Fibroblast of mammary gland (primary cell): ENCODE measurements at places on chromosomes 1 and 21.

- peak; percentile 87 for DNase-seq
Observed at GRCh38 chr1:241716915-241717656, 65.0 kb downstream of the WDR64 start.

DNA sequence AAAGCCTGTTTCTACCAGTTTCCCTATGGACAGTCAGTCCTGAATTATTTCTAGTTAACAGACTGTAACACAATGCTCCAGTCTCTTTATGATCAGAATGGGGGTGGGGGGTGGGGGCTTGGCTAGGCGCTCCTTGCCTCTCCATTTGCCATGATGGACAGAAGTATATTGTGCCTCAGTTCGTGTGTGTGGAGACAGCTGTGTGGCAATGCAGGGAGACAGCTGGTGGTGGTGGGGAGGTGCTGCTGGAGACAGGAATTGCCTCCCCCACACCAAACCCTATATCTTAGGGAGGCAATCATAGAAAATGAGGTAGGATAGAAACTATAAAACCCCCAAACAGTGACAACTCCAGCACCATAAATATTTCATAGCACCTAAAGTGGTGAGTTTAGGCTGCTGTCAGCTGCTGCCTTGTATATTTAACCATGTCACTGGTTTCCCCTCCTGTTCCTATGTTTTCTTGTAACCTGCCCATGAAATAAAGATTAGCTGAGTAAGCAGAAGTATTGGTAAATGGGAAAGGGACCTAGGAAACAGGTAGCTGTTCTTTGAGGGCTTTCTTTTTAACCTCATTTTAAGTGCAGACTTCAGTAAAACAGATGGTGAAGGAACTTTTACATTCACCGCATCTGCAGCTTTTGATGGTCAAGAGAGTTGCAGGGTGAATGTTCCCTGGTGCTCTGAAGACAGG, 3.4 kb downstream of the PLXNA2 start:
- no peak for DNase-seq

DNA sequence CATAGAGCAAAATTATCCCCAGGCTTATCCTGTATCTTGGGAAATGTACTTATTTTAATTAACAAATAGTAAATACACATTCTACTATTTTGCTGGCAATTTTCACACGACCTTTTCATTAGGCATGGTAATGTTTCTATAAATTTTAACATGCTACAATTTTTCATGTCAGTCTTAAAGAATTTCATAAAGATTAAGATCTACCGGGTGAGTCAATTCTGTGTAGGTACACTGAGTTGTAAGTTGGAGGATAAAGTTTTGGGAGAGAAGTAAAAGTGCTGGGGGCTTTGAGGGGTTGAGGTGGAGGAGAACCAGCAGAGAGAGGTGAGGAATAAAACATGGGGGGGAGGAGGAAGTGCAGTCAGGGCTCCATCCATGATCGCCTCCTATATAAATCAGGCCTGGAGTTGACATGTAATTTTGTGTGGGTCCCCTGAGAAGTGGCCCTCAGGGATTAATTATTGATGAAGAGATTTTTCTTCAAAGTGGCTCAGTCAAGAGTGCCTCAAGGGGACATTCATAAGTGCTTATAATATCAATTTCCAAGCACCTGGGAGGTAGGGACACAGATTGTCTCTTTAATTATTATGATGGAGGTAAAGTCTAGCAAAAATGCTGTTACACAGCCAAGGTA, 7.2 kb downstream of the DPYD start:
- DNase-seq: no peak

DNA sequence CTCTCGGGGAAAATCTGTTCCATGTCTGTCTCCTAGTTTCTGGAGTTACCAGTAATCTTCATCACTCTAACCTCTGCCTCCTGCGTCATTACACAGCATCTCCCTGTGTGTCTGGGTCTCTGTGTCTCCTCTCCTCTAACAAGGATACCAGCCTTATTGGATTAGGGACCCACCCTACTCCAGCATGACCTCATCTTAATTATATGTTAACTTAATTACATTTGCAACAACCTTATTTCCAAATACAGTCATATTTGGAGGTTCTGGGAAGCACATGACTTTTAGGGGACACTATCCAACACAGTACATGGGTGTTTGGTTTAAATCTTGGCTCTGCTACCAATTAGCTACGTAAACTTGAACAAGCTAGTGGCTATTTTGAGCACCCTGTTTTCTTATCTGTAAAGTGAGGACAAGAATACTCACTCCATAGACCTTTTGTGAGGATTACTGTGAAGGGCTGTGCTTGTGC, 83.9 kb upstream of the SGIP1 start:
- DNase-seq: peak; percentile 25

DNA sequence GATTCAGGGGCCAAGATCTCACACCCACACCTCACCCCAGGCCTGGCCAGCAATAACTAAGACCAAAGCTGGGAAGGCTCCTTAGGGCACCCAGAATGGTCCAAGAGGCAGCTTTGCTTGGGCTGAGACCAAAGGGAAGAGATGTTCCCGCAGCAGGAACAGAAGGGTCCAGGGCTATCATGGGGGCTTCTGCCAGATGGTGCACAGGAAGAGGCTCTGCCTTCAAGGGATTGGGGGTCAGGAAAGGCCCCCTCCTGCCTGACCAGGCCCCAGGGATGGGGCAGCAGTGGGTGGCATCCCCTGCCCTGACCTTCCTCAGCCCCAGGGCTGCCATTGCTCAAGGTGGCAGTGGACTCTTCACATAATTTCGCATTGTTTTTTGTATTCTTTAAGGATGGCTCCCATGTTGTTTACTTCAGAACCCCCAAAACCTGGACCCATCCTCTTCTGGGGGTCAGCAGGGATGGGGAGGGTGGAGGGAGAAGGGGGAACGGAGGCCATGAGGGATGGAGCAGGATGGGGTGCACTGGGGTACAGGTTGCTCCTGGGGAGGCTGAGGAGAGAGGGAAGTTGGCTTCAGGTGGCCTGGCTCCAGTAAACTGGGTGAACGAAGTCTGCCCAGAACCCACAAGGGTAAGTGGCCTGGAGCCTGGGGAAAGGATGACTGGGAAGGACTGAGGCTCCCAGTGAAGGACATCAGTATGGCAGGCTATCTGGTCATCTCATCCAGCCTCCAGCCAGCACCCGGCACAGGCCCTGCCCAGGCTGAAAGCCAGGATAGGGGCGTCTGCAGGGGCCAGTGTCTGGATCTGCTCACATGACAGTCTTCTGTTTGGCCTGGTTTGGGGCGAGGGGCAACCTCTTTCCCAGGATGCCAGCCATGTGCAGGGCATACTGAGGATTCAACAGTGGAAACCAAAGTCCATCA, 2.6 kb upstream of the NADK start:
- DNase-seq: no peak

GRCh38 chr1:58982259-58982998, 198.6 kb upstream of the JUN start:
- DNase-seq: peak; percentile 62

GRCh38 chr1:76862447-76862846, 4.8 kb upstream of the ST6GALNAC5 start:
- peak; percentile 69 for DNase-seq

DNA sequence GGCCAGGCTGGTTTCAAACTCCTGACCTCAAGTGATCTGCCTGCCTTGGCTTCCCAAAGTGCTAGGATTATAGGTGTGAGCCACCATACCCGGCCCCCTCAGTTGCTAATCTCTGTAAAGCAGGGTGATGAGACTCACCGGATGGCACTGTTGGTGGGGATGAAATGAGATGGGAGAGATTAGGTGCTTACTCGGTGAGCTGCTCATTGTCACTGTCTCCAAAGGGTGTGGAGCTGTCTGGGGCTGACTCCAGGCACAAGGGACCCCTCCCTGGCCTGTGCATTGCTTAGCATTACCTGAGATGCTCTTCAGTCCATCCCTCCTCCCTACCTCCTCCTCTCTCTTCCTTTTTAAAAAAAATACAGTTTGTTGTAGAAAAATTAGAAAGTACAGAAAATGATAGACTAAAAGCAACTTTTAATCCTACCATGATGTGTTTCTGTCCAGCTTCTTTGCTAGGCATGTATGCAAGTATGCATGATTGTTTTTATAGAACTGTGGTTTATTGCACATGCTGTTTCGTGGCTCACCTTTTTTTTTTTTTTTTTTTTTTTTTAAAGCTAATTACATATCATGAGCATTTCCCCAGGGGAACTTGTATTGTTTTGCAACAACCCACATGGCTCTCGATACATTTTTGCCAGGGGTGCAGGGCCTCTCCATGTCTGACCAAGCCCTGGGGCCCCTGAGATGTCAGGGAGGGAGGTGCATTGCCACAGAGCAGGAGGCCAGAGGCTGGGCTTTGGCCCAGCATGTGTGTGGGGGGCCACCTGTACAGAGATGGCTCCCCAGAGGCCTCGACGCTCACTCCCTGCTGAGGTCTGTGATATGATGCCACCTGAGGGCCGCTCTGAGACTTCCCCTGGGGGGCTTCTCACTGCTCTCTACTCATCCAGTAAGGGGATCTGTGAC, 55.4 kb downstream of the ARHGEF10L start:
- peak; percentile 48 for DNase-seq

DNA sequence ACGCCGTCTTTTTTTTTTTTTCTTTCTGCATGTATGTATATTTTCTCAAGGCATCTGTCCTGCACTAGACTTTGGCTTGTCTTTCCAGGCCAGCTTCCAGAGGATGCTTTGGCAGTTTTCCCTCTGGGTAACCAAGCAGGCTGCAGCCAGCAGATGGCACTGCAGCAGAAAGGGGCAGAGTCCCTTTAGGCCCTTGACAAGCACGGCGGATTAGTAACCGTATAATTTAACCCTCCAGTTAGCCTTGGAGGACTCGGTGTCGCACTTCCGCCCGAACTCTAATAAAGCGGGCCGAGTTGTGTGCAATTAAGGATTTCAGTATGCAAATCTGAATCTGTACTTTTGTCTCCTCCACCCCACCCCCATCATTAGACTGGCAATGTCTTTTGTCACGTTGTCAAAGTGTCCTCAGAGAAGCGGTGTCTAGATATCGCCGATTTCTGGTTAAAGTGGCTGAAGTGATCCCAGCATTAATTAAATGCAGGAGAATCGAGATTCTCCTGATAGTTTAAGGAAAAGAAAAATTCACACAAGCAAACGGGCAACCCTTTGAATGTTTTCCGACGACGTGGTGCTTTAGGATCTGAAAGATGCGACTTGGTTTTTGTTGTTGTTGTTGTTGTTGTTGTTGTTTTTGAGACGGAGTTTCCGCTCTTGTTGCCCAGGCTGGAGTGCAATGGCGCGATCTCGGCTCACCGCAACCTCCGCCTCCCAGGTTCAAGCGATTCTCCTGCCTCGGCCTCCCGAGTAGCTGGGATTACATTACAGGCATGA, 1.1 kb upstream of the TMEM167B start:
- peak; percentile 57 for DNase-seq

- peak; percentile 64 for DNase-seq
Observed at GRCh38 chr1:6052543-6053205, 7.0 kb downstream of the KCNAB2 start.

DNA sequence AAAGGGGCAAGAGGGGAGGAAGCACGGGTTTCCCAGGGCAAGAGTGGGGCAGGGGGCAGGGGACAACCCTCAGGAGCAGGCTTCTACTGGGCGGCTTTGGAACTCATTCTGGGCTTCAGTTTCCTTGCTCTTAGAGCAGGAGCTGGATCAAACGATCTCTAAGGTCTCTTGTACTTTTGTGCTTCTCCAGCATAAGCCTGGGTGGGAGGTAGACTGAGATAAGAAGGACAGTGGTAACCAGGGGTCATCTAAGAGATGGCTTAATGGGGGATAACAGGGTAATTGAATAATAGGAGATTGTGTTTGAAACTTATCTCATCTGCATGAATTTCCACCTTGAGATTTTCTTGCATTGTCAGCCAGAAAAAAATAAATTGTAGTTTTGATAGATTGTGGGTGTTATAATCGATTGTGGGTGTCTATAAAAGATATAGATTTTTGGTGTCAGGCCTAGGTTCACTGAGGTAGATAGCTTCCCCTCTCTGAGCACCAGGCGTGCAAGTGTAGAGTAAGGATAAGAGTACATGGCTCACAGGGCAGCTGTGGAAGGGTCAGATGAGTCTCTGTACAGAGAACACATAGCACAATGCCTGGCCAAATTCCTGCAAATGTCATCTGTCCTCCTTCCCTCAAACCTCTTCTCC, 68.0 kb downstream of the CD58 start:
- no peak for DNase-seq

- peak; percentile 65 for DNase-seq
Observed at GRCh38 chr1:41618066-41618825, 133.8 kb upstream of the EDN2 start.

DNA sequence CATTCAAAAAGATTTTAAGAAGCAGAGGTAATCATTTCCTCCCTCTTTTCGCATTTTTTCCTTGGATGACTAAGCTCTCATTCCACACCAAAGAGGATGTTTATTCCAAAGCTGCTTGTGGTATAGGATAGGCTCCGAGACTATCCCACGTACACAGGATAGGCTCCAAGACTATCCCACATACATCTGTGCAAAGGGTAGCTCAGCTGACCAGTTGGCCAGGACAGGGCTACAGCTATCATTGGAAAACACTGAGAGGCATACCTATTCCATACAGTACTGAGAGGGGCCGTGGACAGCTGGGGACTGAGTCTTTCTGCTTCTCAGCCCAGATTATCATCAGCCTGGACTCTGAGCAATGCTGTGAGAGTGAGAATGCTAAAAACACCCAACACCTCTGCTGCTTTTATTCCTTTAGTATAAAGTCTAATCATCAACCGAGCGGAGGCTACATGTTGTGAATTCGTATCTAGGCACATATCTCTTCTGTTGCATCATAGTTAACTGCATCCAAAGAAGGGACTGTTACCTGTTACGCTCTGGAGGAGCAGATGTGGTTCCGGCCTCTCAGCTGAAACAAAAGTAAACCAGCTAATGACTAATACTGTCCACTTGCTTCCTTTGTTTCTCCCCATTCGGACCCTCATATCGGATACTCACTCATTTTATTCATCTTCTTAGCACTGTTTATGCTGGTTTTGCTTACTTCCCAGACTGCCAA, 141.0 kb downstream of the TNFSF18 start:
- DNase-seq: peak; percentile 97

- no peak for DNase-seq
Observed at GRCh38 chr1:71753746-71754145, 528.6 kb downstream of the NEGR1 start.

- DNase-seq: no peak
Observed at GRCh38 chr1:1406101-1406820, 832 bp downstream of the MRPL20 start.

GRCh38 chr1:215568299-215568692, 1.2 kb downstream of the KCTD3 start:
- peak; percentile 86 for DNase-seq

DNA sequence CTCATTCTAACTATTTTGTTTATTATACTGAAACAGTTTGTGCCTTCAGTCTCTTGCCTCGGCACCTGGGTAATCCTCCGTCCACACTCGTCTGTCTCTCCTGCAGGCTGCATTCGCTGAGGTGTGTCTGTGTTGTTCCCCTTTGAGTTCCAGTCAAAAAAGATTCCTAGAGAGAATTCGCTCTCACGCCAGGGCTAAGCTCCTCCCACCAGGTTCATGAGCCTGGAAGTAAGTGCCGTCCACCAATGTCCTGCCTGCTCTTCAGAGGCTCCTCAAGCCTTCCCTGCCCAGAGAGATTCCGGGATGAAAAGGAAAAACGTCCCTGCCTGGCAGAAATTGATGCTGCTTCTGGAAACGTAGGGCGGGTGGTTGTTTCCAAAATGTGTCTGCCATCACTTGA, 12.9 kb downstream of the KIAA2013 start:
- no peak for DNase-seq

- no peak for DNase-seq
Observed at GRCh38 chr21:44548922-44549321, 2.4 kb downstream of the KRTAP10-2 start.
